Activated naive CD4-positive, alpha-beta T cell treated with anti-CD3 and anti-CD28 coated beads for 36 hours (primary cell): ENCODE measurements at places on chromosomes 5 and 9. TPM values are rescaled to one million over a fixed set of nuclear protein-coding genes. Genes with fewer than 3 reads are reported as not detected.

- no peak overlapping the region for H3K27ac ChIP-seq
- DNase-seq = no peak
- H3K27me3 ChIP-seq = no peaks in the 10 kb centered on the region
- H3K36me3 ChIP-seq = peaks cover 14% of the 10 kb centered on the region
These were observed 45.2 kb upstream of the SEMA4D start for GRCh38 chr9:89543111-89543510.

GRCh38 chr5:152164860-152165259 is 240.2 kb upstream of the GLRA1 start:
- no peak for DNase-seq
- no peaks in the 10 kb centered on the region for H3K4me1 ChIP-seq
- H3K27ac ChIP-seq = no peak overlapping the region

GRCh38 chr9:112550531-112550930 is 63.9 kb downstream of the KIAA1958 start:
- peaks cover 14% of the 10 kb centered on the region for H3K4me1 ChIP-seq
- no peak overlapping the region for H3K4me3 ChIP-seq
- no peak for DNase-seq
- no peaks in the 10 kb centered on the region for H3K27me3 ChIP-seq
- H3K36me3 ChIP-seq = no peaks in the 10 kb centered on the region

DNA sequence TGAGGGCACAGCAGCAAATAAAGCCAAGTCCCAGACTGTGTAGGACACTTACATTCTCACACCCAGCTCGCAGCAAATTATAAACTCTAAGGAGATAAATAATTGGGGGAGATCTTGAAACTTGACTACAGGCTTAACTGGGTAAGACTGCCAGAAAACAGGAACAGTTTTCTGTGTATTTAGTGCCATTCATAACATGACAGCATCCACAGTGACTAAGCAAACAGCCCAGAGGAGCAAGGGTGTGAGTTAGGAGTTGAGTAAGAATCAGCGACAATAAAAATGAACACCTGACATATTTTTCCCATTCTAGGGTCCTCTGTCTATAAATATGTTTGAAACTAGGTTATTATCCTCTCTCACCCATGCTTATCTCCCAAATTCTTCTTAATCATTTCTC is 370.9 kb upstream of the WWC1 start:
- peaks cover 2% of the 10 kb centered on the region for H3K27me3 ChIP-seq
- no peak overlapping the region for H3K4me3 ChIP-seq
- H3K4me1 ChIP-seq = no peaks in the 10 kb centered on the region
- DNase-seq = no peak
- no peak overlapping the region for H3K27ac ChIP-seq

The GCNT1 gene
- 0.54 TPM for total RNA-seq

DNA sequence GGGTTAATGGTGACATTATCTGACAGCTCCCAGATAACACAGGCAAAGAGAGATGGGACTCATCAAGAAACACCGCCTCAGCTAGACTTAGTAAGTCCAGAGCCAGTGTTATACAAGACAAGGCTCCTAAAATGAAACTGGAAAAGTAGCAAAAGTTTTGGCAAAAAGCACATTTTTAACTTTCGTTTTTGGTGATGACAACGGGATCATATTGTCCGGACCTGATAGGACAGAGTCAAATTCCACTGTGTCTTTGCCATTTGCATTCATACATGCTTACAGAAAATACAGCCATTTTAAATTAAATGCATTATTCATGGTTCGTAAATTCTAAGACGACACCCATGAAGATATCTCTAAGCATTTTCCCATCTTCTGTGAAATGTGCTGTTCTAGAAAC is 152.1 kb downstream of the CRB2 start:
- DNase-seq = no peak
- H3K4me3 ChIP-seq = no peak overlapping the region
- no peaks in the 10 kb centered on the region for H3K4me1 ChIP-seq
- H3K36me3 ChIP-seq = peaks cover 2% of the 10 kb centered on the region
- H3K27ac ChIP-seq = no peak overlapping the region

DNA sequence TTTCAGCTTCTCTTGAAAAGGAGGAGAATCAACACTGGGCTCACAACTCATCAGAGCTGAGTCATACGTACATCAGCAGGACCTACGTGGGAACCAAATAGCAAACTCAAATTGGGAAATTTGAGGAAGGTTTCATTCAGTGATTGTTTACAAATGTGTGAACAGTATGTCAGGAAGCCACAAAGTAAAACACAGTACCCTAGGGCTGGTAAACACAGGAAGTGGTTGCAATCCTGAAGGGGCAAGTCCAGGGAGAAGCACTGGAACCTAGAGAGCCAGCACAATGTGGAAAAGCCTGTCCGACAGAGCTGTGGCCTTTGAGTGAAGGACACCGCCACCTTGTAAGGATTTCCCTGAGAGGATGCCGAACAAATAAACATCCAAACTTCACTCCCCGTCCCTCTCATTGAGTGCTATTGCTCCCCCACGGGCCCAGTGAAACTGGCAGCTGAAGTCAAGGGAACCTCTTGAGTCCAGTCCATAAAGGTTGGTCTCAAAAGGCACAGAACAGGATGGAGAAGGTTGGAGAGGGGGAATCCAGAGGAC is 26.7 kb upstream of the RICTOR start:
- no peaks in the 10 kb centered on the region for H3K27me3 ChIP-seq
- H3K36me3 ChIP-seq = peaks cover 15% of the 10 kb centered on the region
- peak overlapping the region; percentile 59 for H3K27ac ChIP-seq
- no peak for DNase-seq
- H3K4me3 ChIP-seq = no peak overlapping the region
- peaks cover 31% of the 10 kb centered on the region for H3K4me1 ChIP-seq

The ADAMTS13 gene
- total RNA-seq = 3.0 TPM

The OSTF1 gene
- 104 TPM for total RNA-seq

DNA sequence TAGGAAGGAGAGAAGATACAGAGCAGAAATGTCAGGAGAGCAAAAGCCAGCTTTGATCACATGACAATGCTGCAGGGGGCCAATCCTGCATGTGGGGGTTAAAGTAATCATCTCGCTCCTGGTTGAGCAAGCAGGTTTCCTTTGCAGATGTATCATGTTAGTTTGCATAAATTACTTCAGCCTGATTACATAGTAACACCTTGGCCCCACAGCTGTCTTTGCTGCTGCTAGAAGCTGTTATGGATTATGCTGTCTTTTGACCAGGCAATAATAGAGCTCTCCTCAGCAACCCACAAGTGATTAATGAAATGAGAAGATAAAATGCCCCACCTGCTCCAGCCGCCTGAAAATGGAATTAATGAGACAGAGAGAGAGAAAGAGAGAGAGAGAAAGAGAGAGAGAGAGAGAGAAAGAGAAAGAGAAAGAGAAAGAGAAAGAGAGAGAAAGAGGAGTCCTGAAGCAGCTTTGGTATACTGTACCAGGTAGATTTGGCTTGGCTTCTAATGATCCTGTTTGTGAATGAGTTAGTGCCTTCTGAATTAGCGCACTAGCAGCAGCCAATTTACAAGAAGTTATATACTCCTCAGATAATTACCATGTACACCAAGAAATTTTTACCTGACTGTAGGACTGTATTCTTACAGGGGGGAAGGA is 174.3 kb upstream of the RORB start:
- no peaks in the 10 kb centered on the region for H3K27me3 ChIP-seq
- DNase-seq = no peak
- no peak overlapping the region for H3K27ac ChIP-seq
- no peak overlapping the region for H3K4me3 ChIP-seq
- H3K36me3 ChIP-seq = no peaks in the 10 kb centered on the region
- H3K4me1 ChIP-seq = no peaks in the 10 kb centered on the region

The PCDHA11 gene
- total RNA-seq = not detected

The PLPPR1 gene
- total RNA-seq = not detected

GRCh38 chr9:101029315-101030085 is 973 bp downstream of the PLPPR1 start:
- H3K27me3 ChIP-seq = peaks cover 55% of the 10 kb centered on the region
- no peaks in the 10 kb centered on the region for H3K4me1 ChIP-seq
- no peak for DNase-seq
- no peaks in the 10 kb centered on the region for H3K36me3 ChIP-seq

GRCh38 chr9:93060746-93061259 is 2.3 kb downstream of the SUSD3 start:
- peaks cover 70% of the 10 kb centered on the region for H3K4me1 ChIP-seq
- H3K27ac ChIP-seq = peak overlapping the region; percentile 99
- peaks cover 32% of the 10 kb centered on the region for H3K36me3 ChIP-seq
- H3K27me3 ChIP-seq = no peaks in the 10 kb centered on the region

DNA sequence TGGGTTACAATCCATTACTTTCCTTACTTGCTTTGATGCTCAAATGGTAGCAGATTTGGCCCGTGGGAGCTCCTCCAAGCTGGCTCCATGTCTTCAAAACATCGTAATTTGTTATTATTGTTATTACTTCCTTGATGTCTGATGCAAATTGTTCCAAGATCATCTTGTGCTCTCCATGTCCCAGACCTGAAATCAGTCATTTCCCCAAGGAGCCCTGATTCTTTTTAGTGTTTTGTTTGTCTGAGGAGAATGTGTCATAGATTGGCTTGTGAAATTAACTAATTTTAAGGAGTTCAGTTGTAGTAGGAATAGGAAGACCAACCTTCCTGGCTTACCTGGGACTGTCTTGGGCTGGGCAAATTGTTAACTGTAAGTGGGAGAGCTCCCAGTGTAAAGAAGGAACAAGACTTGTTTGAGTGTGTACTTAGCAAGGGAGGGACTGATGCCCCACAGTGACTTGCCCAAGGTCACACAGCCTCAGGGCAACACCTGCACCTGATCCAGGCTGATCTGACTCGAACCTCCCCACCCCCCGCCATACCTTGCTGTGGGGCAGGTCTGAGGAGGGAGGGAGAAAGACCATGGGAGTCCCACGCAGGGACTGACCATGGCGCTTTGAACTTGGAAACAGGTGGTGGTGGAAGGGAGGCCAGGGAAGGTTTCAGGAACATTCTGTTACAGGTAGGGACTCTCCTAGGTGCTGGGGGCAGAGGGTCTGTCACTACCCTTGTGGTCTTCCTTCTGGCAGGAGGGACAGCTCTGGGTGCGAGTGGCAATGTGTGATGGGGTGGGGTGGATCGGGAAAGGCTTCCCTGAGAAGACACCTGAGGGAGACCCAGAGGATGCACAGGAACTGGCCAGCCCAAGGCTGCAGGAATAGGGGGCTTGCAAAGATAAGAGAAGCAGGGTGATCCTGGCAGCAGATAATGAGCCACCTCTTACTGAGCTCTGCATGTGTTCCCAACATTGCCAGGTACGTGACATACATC is 2.7 kb upstream of the BICD2 start:
- no peak overlapping the region for H3K27ac ChIP-seq
- no peak for DNase-seq
- H3K27me3 ChIP-seq = no peaks in the 10 kb centered on the region
- H3K36me3 ChIP-seq = peaks cover 1% of the 10 kb centered on the region
- no peak overlapping the region for H3K4me3 ChIP-seq
- H3K4me1 ChIP-seq = peaks cover 34% of the 10 kb centered on the region

DNA sequence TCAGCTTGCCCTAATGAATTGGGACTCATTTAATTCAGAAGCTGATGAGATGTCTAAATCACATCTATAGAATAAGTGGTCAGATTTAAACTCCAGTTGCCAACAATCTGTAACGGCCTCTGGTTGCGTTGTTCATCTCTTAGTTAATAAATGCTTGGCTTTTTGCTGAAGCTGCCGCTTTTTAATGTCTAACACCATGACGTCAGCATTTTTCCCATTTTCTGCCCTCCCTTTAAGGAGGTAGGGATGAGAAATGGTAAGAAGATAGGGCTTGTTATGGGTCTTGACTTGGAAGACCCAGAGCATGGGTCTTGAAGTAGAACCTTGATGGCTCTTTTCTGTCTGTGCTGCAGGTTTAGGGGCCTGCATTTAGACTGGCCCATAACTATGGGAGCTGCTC is 33.3 kb downstream of the PALM2AKAP2 start:
- no peaks in the 10 kb centered on the region for H3K4me1 ChIP-seq
- DNase-seq = no peak
- H3K27me3 ChIP-seq = peaks cover 8% of the 10 kb centered on the region
- no peak overlapping the region for H3K27ac ChIP-seq

DNA sequence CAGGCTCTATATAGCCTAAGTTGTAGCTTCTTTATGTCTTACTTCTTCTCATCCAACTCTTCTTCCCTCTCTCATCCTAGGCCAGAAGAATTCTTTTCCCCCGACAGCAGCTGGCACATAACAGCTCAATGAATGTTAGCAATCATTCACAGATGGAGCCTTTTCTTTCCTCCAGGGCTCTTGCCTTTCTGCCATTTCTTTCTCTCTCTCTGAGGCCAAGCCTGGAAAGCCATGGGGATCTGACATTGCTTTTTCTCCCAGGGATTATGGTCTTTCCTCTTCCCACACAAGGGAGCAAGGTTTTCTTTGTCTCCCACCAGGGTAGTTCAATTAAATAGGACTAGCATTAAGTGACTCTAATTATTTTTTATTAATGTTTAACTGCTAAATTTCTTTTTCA is 20.5 kb downstream of the SMIM15 start:
- H3K4me1 ChIP-seq = no peaks in the 10 kb centered on the region
- DNase-seq = no peak
- H3K27ac ChIP-seq = no peak overlapping the region
- H3K27me3 ChIP-seq = no peaks in the 10 kb centered on the region

- no peaks in the 10 kb centered on the region for H3K4me1 ChIP-seq
- H3K4me3 ChIP-seq = no peak overlapping the region
- H3K36me3 ChIP-seq = no peaks in the 10 kb centered on the region
- DNase-seq = no peak
- H3K27me3 ChIP-seq = peaks cover 20% of the 10 kb centered on the region
These were observed 4.1 kb downstream of the KIF4B start for GRCh38 chr5:155017610-155018009.

DNA sequence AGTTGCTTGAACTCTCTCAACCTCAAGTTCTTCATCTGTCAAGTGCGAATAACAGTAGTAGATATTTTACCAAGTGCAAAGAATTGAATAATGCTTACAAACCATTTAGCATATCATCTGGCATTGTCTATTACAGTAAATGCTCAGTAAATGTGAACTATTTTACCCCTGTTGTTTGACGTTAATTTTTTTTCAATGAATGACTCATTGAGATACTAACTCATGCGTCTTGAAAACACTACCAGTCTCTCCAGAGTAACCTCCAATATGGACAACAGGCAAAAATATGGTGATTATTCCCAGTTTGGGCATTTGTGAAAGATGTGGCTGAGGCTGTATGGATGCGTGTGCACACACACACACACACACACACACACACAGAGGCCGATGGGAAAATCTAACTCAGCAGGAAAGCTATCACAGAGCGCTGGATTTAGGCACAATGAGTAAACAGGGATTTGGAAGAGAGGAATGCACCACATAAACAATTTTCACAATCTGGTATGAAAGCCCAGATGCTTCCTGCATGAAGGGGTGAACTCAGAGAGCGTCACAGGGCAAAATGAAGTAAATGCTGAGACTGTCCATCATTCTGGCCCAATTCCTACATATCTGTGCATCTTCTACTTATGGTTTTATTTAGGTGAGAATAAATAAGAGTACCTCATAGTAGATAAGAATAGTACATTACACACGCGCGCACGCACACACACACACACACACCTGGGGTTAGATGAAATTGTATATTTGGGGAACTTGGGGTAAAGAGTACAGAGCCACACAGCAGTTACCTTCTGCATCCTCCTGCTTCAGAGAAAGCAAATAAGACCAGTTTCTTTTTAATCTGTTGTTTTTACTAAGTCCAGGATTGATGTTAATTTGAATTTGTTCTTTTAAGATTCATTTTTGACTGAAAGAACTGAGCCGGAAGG is 128.7 kb downstream of the PALM2AKAP2 start:
- H3K27me3 ChIP-seq = no peaks in the 10 kb centered on the region
- no peak overlapping the region for H3K27ac ChIP-seq
- peaks cover 11% of the 10 kb centered on the region for H3K4me1 ChIP-seq
- no peaks in the 10 kb centered on the region for H3K36me3 ChIP-seq

GRCh38 chr5:24080046-24080445 is 564.7 kb downstream of the CDH10 start:
- H3K27ac ChIP-seq = no peak overlapping the region
- H3K27me3 ChIP-seq = no peaks in the 10 kb centered on the region
- H3K4me3 ChIP-seq = no peak overlapping the region
- DNase-seq = no peak
- no peaks in the 10 kb centered on the region for H3K36me3 ChIP-seq

The LHFPL2 gene
- not detected for total RNA-seq
